Hepatocyte (in vitro differentiated cells): ENCODE measurements at places on chromosomes 2 and 18.
A peak's percentile ranks its signal among the peaks of the same experiment; 100 is the strongest.

DNA sequence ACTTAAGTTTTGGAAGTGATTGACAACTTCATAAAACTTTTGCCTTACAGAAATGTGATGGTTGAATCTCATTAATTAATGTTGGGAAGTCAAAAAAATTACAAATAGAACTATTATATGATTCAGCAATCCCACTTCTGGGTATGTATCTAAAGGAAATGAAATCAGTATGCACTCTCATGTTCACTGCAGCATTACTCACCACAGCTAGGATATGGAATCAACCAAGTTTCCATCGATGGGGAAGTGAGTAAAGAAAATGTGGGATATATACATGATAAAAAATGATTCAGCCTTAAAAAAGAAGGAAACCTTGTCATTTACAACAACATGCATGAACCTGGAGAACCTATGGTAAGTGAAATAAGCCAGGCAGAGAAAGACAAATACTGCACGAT lies 112.4 kb upstream of the WDR75 start:
- H3K27ac ChIP-seq: no peak overlapping the region
- no peaks in the 10 kb centered on the region for H3K27me3 ChIP-seq
- H3K4me3 ChIP-seq: no peak overlapping the region
- H3K36me3 ChIP-seq: no peaks in the 10 kb centered on the region
- no peaks in the 10 kb centered on the region for H3K4me1 ChIP-seq

- H3K4me3 ChIP-seq: no peak overlapping the region
- DNase-seq: no peak
- H3K27me3 ChIP-seq: no peaks in the 10 kb centered on the region
Measured at GRCh38 chr2:24429197-24430074, 61.6 kb upstream of the NCOA1 start.

GRCh38 chr2:191038741-191039140 lies 24.8 kb upstream of the STAT1 start:
- no peaks in the 10 kb centered on the region for H3K36me3 ChIP-seq
- no peak overlapping the region for H3K27ac ChIP-seq
- no peaks in the 10 kb centered on the region for H3K27me3 ChIP-seq
- DNase-seq: no peak

DNA sequence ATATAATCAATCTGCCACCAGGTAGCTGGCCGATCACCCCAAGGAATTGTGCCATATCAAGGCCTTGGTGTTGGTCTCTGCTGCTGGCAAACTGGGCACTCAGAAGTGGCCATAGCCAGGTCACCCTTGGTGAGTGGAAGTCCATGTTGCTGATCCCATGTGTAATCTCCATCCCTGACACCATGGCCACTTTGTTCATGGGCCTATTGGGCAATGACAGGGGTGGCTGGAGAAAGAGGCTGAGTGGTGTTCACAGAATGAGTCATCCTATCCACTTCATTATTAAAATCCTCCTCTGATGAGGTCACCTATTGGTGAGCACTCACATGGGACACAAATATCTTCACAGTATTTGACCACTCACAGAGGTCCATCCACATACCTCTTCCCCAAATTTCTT lies 26.7 kb upstream of the CD226 start:
- no peak overlapping the region for H3K27ac ChIP-seq
- no peak overlapping the region for H3K4me3 ChIP-seq
- no peaks in the 10 kb centered on the region for H3K36me3 ChIP-seq
- H3K4me1 ChIP-seq: no peaks in the 10 kb centered on the region

- H3K27ac ChIP-seq: no peak overlapping the region
- H3K4me3 ChIP-seq: no peak overlapping the region
- no peaks in the 10 kb centered on the region for H3K4me1 ChIP-seq
- no peak for DNase-seq
- H3K27me3 ChIP-seq: no peaks in the 10 kb centered on the region
Measured at GRCh38 chr2:127465258-127465657, 47.0 kb downstream of the PROC start.

DNA sequence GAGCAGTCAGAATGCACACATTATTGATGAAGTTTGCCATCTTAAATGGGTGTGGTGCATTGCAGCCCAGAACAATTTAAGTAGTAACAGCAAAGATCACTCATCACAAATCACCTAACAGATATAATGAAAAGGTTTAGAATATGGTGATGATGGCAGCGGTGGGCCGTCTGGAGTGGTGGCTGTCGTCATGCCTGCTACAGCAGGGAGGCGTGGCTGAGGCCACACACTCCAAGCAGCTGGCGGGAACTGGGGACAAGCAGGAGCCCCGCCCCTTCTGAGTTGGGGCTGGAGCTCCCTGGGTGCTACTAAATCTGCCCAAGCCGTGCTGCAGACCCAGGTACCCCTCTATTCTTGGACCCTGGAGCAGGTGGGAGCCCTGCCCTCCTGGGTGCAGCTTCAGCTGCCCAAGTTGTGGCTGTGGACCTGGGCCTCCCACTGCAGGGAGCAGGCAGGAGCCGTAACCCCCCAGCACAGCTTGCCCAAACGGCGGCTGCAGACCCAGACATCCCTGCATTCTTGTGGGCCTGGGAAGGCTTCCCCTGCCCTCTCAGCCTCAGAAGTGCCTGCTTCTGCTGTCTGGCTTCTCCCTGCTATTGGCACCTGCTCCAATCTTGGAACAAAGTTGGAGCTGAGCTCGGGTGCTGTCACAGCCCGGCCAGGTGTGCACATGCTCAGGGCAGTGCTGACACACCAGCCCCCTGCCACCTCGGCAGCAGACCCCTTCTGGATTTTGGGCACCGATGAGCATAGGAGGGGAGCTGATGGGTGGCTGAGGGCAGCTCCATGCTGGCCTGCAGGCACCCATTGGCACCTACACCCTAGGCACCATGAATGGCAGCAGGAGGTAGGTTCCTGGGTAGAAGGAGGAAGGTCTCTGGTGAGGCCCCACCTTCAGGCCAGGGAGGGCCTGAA lies 149.3 kb downstream of the EHBP1 start:
- DNase-seq: no peak
- no peaks in the 10 kb centered on the region for H3K27me3 ChIP-seq
- H3K27ac ChIP-seq: no peak overlapping the region
- no peaks in the 10 kb centered on the region for H3K36me3 ChIP-seq
- no peaks in the 10 kb centered on the region for H3K4me1 ChIP-seq

- no peak for DNase-seq
- H3K36me3 ChIP-seq: no peaks in the 10 kb centered on the region
- H3K27me3 ChIP-seq: no peaks in the 10 kb centered on the region
Measured at GRCh38 chr2:127066942-127067341, 40.0 kb downstream of the BIN1 start.

DNA sequence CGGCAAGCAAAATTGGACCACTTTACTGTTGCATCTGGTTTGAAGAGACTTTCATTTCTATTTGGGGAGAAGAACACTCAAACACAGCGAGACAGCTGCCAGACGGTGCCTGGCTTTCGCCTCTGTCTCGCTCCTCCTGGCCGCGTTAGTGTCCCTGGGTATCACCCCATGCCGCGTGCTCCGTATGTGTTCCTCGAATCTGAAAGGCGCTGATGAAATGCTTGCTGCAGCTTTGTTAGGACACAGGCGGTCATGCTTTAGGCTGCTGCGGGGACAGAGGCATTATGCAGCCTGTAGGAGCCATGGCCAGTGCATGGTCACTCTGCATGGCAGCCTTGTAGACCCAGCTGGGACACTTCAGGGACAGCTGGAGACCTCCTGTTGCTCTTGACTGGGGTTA lies 53.9 kb downstream of the LDLRAD4 start:
- no peak overlapping the region for H3K27ac ChIP-seq
- peaks cover 14% of the 10 kb centered on the region for H3K4me1 ChIP-seq
- no peak for DNase-seq
- no peaks in the 10 kb centered on the region for H3K36me3 ChIP-seq
- H3K27me3 ChIP-seq: no peaks in the 10 kb centered on the region
- no peak overlapping the region for H3K4me3 ChIP-seq

DNA sequence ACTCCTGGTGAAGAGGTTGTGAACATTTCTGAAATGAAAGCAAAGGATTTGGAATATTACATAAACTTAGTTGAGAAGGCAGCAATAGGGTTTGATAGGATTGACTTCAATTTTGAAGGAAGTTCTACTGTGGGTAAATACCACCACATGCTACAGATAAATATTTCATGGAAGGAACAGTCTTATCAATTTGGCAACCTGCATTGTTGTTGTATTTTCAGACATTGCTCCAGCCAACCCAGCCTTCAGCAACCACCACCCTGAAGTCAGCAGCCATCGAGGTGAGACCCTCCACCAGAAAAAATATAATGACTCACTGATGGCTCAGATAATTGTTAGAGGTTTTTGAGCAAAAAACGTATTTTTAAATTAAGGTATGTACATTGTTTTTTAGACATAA lies 10.0 kb downstream of the RDH14 start:
- H3K27me3 ChIP-seq: no peaks in the 10 kb centered on the region
- DNase-seq: no peak
- no peak overlapping the region for H3K4me3 ChIP-seq
- no peak overlapping the region for H3K27ac ChIP-seq

- no peak overlapping the region for H3K27ac ChIP-seq
- H3K27me3 ChIP-seq: no peaks in the 10 kb centered on the region
- H3K4me1 ChIP-seq: no peaks in the 10 kb centered on the region
Measured at GRCh38 chr2:52956766-52957165, 810.8 kb upstream of the CHAC2 start.

- peak overlapping the region; percentile 21 for H3K27ac ChIP-seq
- H3K36me3 ChIP-seq: no peaks in the 10 kb centered on the region
- H3K27me3 ChIP-seq: no peaks in the 10 kb centered on the region
- DNase-seq: no peak
- H3K4me3 ChIP-seq: no peak overlapping the region
- no peaks in the 10 kb centered on the region for H3K4me1 ChIP-seq
Measured at GRCh38 chr2:108257757-108258331, 18.1 kb downstream of the SULT1C3 start.

DNA sequence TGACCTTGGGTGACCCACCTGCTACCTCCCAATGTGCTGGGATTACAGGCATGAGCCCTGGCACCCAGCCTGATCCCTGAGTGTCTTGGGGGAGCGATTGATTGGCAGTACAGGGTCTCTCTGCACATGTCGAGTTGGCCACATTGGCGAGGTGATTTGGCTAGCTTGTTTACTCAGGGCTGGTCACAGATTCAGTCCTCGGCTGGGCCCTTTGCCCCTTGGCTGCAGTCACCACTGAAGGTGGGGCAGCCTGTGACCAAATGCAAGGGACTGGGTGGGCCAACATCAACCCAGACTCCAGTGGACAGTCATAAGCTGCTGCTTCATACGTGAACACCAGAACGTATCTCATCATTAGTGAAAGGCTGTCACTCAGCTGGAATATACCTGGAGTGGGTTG lies 114.9 kb downstream of the ZNF532 start:
- no peak overlapping the region for H3K4me3 ChIP-seq
- DNase-seq: no peak
- no peaks in the 10 kb centered on the region for H3K36me3 ChIP-seq
- no peaks in the 10 kb centered on the region for H3K27me3 ChIP-seq
- peaks cover 8% of the 10 kb centered on the region for H3K4me1 ChIP-seq

GRCh38 chr2:11967946-11968465 lies 221.6 kb downstream of the LPIN1 start:
- peaks cover 10% of the 10 kb centered on the region for H3K27me3 ChIP-seq
- no peaks in the 10 kb centered on the region for H3K4me1 ChIP-seq
- no peak overlapping the region for H3K4me3 ChIP-seq
- no peak overlapping the region for H3K27ac ChIP-seq

DNA sequence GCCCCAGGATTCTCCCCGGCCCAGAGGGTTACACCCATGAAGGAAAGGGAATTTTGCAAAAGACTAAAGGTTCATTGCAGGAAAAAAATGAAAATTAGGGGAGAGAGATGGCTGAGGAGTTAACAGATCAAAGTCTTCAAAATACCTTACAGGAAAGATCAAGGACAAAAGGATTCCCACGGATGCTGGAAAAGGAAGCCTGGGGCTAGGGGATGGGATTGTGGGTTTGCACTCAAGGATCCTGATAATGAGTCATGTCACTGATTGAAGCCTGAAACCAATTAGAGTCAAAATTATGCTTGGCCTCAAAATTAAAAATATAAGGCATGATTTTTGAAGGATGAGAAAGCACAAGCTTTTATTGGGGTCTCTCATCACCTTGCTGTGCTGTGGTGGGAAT lies 32.6 kb upstream of the COPS8 start:
- H3K4me3 ChIP-seq: no peak overlapping the region
- no peaks in the 10 kb centered on the region for H3K36me3 ChIP-seq
- H3K27me3 ChIP-seq: no peaks in the 10 kb centered on the region
- H3K27ac ChIP-seq: no peak overlapping the region
- DNase-seq: no peak

- H3K27ac ChIP-seq: no peak overlapping the region
- no peaks in the 10 kb centered on the region for H3K27me3 ChIP-seq
- H3K4me3 ChIP-seq: no peak overlapping the region
- no peaks in the 10 kb centered on the region for H3K4me1 ChIP-seq
Measured at GRCh38 chr2:218428846-218429558, 10.1 kb downstream of the VIL1 start.
